ENCODE measurements at places on chromosomes 12 and 14.

GRCh38 chr14:49052521-49052920 lies 533.7 kb downstream of the RPS29 start:
- no peak for DNase-seq

GRCh38 chr14:88975043-88975830 lies 150.8 kb downstream of the TTC8 start:
- no peak for DNase-seq

DNA sequence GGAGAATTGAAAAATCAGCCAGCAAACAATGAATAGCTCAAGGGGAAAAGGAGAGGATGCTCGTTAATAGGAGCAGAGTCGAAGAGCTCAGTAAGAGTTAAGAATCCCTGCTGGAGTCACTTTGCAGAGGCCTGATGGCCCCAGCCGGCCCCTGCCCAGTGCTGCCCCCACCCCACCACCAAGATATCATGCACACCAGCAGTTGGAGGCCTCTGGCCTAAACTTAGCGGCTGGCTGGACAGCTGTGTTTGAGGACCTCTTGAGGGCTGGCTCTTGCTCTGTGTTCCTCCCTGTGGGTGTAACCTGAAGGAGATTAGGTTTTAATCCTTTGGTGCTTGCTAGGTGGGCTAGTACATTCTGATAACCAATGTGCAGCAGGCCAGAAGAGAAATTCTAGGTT lies 142.0 kb downstream of the PLXNC1 start:
- no peak for DNase-seq

GRCh38 chr12:7143564-7143963 lies 13.4 kb downstream of the CLSTN3 start:
- no peak for DNase-seq

Data from common myeloid progenitor, CD34-positive (primary cell).